ENCODE measurements at places on chromosomes 2 and 18.

DNA sequence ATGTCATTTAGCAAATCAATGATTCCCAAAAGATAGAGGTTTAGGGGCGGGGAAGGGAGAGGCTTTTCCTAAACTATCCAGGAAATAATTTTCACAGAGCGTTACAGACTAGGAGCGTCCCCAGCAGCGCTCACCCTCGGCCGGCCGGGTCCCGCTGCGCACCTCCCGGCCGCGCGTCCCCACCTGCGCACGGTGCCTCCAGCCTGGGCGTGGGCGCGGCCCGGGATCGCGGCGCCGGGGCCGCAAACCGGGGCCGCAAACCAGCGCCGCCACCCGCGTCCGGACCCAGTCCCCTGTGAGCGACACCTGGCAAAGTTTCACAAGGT, 684 bp upstream of the ZCCHC2 start:
- DNase-seq, result no peak

- no peak for DNase-seq
These were observed 888 bp downstream of the VAMP5 start for GRCh38 chr2:85584857-85585780.

- DNase-seq, result no peak
These were observed 325.0 kb downstream of the ARL6IP6 start for GRCh38 chr2:153043385-153043784.

DNA sequence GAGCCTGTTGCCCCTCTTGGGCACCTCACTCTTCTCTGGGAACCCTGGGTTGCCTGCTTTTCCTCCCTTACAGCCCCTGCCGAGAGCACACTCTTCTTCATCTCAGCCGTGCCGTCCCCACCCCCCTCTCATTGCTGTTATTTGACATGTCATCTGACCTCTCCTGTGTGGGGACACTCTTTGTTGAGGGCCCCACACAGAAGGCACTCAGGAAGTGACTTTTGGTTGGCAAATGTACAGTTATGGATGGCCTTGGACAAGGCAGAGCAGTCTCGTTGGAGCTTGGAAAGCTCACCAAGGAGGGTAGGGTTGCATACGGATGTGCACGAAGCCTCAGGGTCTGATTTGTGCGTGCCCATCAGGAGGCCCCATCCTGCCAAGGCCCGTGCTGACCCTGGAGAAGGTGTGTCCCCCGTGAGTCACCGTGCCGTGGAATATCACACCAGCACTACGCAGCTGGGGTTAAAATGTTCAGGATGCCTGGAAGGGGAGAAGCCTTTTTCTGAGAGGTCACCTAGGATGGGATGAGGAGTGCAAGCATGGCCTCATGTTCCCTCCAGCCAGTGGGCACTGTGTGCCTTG, 93.9 kb downstream of the CTIF start:
- no peak for DNase-seq

Data from tibial nerve (tissue), 4 donors.